ENCODE measurements at places on chromosomes 3 and 15. TPM values are rescaled to one million over a fixed set of nuclear protein-coding genes. Genes with fewer than 3 reads are reported as not detected.

The HGD gene
- total RNA-seq, result 14.0 TPM

- DNase-seq, result no peak
These were observed at the start of gene LRRFIP2 for GRCh38 chr3:37174532-37175126. LRRFIP2 (minus strand) TSS chr3:37174582; CDS start chr3:37148983, 25,599 bp downstream.

DNA sequence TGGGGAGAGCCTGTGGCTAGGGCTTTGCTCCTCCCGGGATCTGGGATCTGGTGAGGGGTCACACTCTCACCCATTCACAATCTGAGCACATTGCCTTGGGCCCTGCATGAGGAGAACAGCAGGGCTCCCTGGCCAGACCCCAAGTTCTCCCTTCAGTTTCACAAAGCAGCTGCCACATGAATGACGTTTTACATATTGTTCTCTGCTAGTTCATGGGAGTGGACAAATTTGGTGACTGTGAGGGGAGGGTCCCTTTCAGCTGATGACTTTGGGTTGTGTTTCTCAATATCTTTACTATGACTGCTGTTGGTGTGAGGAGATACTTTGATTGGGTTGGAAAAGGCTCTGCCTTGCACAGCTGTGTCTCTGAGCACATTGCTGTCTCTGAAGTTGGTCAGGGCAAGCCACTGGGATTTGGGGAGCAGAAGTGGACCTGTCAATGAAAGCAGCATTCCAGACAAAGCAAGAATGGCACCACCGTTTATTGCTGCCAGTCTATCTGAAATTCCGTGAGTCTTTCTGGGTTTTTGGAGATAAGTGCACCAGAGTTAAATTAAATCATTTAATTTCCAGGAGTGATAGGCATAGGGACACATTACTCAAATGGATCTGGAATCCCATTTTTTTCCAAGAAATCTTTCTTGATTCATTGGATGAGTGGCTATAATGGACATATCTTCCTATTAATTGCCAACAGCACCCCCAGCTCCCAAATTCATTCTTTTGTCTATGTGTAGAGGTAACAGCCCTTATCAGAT, 10.3 kb downstream of the TIMP4 start:
- no peak for DNase-seq

The P4HTM gene
- total RNA-seq, result 47.4 TPM

DNA sequence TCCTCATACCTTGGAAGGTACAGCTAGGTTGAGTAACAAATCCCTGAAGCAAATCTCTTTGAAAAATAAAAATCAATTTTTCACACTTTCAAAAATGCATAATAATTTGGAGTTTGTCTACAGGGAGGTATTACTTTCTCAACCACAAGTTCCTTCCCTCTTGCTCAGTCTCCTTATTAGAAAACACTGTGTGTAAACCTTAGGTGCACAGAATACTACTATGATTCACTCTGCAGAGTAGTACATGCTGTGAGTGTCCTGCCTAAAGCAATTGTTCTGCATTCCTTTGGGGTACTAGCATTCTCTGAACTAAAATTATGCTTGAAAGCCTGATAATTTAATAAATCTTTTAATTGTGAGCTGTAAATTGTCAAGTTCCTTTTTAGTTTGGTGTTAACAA, 115.9 kb upstream of the EPHA3 start:
- no peak for DNase-seq

The DAZL gene
- not detected for total RNA-seq

The B3GNT5 gene
- 37.0 TPM for total RNA-seq

- no peak for DNase-seq
These were observed 1.7 kb downstream of the P2RY13 start for GRCh38 chr3:151327571-151328198.
